Fibroblast of skin of abdomen (primary cell): ENCODE measurements at places on chromosomes 3 and 15.
A peak's percentile ranks its signal among the peaks of the same experiment; 100 is the strongest.

- no peak for DNase-seq
These were observed 87.5 kb downstream of the ADAMTS17 start for GRCh38 chr15:100254285-100254684.

- DNase-seq: peak; percentile 93
These were observed 11.7 kb upstream of the MAP1A start for GRCh38 chr15:43505738-43506137.

DNA sequence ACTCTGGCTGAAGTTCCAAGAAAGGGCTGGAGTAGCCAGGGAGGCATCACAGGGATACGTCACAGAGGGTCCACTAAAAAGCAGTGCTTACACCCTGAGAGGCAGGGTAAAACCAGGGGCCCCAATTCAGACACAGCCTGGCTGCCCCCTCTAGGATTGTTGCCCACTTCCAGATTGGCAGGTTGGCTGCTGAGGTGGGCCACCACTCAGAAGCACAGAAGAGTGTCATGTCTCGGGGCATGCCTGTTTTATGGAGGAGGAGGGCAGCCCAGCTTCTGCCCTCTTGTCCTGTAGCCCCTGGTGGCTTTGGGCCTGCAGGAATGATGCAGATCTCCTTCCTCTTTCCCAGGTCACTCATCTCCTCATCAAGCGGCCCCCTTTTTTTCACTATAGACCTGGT lies 24.0 kb downstream of the NOX5 start:
- DNase-seq: no peak

DNA sequence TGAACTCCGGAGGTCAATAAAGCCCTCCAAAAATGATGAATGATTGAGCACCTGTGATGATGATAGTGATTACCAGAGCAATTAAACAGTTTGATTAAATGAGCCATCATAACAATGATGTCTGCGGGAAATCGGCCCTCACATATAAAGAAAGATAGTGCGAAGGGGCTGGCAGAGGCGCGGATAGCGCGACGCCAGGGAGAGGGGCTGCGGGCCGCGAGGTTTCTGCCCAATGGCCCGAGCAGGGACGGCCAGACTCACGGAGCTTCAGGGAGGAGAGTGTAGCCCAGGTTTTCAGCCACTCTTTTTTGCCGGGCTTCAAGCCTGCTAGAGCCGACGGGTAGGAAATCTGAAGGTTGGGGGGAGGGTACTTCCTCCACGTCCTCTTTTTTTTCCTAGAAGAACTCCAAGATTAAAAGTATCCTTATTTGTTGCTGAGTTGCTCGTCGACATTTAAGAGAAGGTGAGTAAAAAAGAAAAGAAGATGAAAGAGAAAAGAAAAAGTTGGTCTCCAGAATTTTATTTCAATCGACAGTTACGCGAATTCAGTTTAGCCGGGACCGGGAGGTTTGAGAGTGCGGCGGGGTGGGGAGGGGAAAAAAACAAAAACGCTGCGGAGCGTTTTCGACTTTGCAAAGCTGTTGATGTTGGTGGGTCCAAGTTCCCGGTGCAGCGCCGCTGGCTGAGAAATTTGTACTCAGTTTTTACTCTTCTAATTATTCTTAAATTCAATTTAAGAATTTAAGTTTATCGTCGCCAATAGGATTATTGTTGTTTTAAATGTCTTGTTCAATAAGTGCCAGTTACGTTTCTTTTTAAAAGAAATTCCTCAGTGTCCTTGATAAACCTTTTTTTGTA lies 2.2 kb upstream of the MEIS2 start:
- peak; percentile 52 for DNase-seq

DNA sequence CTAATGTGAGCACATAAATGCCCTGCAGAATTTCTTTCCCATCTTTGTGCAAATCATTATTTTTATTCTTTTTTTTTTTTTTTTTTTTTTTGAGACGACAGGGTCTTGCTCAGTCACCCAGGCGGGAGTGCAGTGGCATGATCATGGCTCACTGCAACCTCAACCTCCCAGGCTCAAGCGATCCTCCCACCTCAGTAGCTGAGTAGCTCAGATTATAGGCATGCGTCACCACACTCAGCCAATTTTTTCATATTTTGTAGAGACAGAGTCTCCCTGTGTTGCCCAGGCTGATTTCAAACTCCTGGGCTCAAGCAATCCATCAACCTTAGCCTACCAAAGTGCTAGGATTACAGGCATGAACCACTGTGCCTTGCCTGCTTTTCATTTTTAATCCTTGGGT lies 22.9 kb downstream of the DAG1 start:
- no peak for DNase-seq
